ENCODE measurements at places on chromosomes 6 and 20.
A peak's percentile ranks its signal among the peaks of the same experiment; 100 is the strongest.

- DNase-seq, result no peak
These were observed 42.0 kb upstream of the KCNQ5 start for GRCh38 chr6:72579865-72580264.

DNA sequence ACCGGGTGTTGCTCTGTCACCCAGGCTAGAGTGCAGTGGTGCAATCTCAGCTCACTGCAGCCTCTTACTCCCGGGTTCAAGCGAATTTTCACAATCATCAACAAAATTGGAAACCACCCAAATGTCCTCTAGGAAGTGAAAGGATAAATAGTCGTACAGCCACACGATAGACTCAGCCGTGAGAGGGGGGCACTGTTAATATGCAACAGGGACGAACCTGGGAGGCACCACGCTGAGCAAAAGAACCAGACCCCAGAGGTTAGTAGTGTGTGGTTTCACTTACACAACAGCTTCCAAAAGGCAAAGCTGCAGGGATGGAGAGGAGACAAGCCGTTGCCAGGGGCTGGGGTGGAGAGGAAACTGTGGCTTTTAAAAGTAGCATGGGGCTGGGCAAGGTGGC, 30.1 kb upstream of the NTSR1 start:
- DNase-seq, result no peak

GRCh38 chr6:54192993-54193392, 81.8 kb downstream of the MLIP start:
- DNase-seq, result no peak

DNA sequence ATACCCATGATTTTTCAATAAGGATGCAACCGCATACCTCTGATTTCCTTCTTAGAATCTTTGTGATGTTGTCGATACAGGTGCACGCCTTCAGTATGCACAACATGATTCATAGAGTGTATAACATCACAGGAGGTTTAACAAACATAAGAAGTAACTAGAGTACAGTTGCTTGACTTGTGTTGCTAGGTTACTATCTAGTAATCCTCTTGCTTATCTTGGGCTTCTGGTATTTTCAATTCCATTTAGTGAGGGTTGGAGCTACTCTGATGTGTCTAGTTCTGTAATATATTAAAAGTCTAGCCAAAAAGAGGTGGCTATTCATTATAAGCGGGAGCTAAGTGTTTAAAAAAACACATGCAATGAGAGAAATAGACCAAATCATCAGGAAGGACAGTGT, 85.5 kb upstream of the TENT5A start:
- DNase-seq, result no peak

DNA sequence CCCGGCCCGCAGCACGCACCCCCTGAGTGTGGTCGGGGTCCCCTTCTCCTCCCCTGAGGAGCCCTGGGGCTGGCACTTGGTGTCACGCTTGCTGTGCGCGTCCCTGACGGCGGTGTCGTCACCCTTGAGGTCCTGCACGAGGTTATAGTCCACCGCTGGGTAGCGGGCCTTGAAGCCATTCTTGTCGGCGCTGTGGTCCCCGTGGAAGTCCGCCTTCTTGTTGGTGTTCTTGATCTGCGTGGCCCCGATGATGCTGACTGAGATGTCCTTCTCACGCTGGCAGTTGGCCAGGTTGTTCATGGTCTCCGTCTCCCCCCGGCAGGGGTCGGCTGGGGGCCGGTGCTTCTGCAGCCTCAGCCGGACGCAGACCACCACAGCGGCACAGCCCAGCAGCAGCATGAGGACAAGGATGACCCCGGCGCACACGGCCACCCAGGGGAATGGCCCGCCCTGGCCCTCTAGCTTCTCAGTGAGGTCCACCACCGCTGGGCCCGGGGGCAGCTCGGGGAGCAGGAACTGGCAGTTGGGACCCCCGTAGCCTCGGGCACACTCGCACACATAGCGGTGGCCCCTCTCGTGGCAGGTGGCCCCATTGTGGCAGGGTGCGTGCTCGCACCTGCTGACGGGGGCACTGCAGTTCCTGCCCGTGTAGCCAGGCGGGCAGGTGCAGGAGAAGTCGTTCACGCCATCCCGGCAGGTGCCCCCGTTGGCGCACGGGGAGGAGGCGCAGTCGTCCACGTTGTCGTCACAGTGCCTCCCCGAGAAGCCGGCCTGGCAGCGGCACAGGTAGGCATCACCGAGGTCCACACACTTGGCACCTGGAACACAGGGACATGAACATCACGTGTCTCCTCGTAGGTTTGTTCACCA, 7.4 kb downstream of the DLL1 start:
- DNase-seq, result no peak

- DNase-seq, result no peak
These were observed 66.4 kb downstream of the EPB41L2 start for GRCh38 chr6:130996635-130997034.

GRCh38 chr20:17646961-17647301, 35.1 kb downstream of the RRBP1 start:
- no peak for DNase-seq

GRCh38 chr20:32819992-32820697, 391 bp downstream of the MAPRE1 start:
- DNase-seq, result peak; percentile 49

- DNase-seq, result no peak
These were observed 5.1 kb downstream of the RRBP1 start for GRCh38 chr20:17676942-17677341.

DNA sequence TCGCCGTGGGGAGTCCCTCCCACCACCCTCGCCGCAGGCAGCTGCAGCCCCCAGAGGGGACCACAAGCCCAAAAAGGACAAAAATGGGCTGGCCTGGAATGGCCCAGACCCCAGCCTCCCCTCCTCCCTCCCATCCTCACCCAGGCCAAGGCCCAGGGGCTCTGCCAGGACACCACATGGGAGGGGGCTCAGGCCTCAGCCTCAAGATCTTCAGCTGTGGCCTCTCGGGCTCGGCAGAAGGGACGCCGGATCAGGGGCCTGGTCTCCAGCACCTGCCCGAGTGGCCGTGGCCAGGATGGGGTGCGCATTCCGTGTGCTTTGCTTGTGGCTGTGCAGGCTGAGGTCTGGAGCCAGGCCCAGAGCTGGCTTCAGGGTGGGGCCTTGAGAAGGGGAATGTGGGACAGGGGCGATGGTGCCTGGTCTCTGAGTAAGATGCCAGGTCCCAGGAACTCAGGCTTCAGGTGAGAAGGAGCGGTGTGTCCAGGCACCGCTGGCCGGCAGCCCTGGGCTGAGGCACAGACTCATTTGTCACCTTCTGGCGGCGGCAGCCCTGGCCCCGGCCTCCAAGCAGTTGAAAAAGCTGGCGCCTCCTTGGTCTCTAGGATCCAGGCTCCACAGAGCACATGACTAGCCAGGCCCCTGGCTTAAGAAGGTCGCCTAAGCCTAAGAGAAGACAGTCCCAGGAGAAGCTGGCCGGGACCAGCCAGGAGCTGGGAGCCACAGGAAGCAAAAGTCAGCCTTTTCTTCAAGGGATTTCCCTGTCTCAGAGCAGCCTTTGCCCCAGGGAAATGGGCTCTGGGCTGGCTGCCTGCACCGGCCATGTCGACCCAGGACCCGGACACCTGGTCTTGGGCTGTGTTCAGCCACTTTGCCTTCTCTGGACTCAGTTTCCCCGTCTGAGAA, 35.2 kb upstream of the MRGBP start:
- no peak for DNase-seq

DNA sequence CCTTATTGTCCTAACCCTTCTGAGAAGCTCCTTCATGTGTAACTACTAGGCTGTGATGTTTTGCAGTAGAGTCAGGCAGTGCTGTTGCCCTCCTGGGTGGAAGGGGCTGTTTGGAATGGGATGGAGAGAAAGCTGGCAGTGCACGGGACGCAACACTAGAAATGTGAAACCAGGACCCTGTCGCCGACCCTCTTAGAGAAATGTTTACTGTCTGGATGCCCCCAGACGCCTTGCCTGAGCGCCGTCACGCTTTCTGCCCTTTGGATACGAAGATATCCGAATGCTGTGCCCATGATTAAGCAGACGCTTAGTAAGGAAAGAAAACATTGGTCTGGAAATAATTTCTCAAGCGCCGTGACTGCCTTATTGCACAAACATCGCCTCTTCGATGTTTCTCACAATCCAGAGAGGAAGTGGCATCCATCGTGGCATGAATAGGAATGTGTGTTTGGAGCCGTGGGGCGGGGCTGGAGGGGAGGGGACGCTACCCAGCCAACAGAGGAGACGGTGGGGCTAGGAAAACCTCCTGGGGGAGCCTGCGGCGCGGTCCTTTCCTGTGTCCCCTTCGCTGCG, 661 bp upstream of the PPP1R14C start:
- no peak for DNase-seq

GRCh38 chr6:24596717-24597116, 49.3 kb downstream of the KIAA0319 start:
- no peak for DNase-seq

DNA sequence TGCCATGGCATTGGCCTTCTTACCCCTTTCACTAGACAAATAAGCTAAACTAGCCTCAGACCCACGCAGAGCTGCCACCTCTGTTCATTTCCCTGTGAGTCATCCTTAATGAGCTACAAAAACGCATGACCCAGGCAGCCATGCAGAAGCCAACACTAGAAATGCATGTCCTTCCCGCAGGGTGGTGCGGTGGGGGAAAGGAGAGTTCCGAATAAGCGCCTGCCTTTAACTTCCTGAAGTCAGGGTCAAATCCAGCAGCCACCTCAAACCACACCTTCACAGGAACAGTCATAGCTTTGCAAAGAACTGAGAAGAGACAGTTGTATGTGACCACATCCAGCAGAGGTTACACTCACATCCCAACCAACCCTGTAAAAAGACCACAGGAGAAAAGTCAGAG, 40.4 kb downstream of the IRF4 start:
- no peak for DNase-seq

- no peak for DNase-seq
These were observed 51.7 kb downstream of the MYH7B start for GRCh38 chr20:35007413-35007812.

- no peak for DNase-seq
These were observed 27.0 kb upstream of the ANKEF1 start for GRCh38 chr20:10007747-10008146.

- no peak for DNase-seq
These were observed 496.8 kb upstream of the CITED2 start for GRCh38 chr6:139871165-139871710.

GRCh38 chr6:36999061-36999750, 6.2 kb upstream of the FGD2 start:
- DNase-seq, result no peak

DNA sequence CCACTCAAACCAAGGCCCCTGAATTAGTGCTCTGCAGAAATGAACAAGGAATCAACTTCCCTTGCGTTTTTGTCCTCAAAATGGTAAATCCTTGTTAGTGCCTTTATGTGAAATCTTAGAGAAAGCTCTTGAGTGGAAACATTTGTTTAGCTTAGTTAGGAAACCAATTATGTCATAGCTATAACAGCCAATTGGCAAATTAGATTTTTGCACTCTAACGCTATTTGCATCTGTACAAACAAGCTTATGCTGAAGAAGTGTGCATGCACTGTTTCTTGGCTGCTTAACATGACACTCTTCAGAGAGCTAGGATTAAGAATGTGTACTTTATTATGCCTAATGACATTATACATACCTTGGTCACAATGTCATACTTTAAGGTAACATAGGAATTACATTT, 622.6 kb upstream of the SLC35B3 start:
- no peak for DNase-seq

DNA sequence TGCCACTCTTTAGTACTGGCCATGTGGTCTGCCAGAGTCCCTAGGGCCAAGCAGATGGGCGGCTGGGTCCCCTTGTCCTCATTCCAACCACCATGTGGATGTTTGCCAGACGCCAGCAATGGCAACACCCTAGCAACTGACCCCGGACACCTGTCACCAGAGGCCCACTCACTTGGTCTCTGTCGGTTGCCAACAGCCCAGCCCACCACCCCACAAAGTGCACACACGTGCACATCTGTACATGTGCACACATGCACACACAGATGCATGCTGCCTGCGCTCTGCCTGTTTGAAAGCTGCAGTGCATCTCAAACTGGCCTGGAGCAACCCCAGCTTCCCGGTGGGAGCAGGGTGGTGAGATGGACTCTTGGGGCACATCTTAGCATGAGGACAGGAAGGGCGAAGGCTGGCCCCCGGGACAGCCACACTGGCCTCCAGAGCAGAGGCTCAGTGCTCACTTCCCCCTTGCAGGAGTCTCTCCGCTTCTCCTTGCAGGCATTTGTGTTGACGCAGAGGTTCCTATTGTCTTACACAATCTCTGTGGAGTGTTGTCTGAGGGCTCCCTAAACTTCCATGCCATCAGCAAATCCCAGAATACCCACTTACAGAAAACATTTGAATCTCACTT, 54.0 kb downstream of the PSMG4 start:
- no peak for DNase-seq

DNA sequence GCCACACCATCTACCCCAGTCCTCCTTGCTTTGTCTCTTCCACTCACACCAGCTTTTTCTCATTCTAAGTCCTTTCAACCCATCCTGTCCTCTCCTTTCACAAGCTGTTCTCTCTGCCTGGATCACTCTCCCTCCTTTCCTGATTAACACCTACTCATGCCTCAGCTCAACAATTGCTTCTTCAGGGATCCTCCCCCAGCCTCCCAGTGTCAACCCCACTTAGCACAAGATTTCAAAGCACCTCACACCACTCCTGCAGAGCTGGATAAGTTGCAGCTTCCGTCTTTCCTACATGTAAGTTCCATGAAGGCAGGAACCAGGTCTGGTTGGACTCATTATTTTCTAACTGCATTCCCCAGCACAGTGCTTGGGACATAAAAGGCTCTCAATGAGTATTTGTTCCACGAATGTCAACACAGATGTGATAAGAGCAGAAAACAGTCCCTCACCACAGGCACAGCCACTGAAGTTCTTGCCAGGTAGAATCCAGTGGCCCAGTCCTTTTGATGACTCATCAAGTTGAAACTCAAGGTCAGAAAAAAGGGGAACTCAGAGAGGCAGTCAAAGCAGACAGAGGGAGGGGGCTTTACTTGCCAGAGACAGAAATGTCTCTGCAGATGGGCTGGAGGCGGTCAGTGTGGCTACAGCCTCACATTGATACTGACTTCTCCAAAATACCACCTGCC, 193.4 kb upstream of the PRDM1 start:
- DNase-seq, result no peak

- peak; percentile 8 for DNase-seq
These were observed 268.8 kb downstream of the TMEM242 start for GRCh38 chr6:157054531-157054979.

GRCh38 chr6:165245287-165245686, 64.1 kb downstream of the C6orf118 start:
- DNase-seq, result no peak

- no peak for DNase-seq
These were observed 34.6 kb upstream of the ADGRF1 start for GRCh38 chr6:47076422-47077344.

- DNase-seq, result no peak
These were observed 20.3 kb downstream of the CCDC170 start for GRCh38 chr6:151514000-151514730.

DNA sequence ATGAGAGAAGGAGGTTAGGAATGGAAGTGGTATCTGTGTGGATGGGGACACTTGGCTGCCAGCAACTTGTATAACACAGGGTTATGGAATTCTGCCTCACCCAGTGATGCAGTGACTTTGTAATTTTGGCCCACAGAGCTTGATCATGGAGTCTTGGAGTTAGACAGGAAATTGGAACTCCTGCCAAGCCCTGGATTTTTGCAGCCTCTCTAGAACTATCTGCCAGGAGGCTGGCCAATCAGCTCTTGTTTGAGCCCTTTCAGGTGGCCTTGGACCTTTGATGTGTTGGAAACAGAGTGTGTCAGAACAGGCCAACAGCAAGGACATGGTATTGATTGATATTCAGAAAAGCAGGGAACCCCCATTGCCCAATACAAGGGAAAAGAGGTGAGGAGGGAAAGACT, 157.7 kb upstream of the GGTLC1 start:
- no peak for DNase-seq
